WTC11 (cell line): ENCODE measurements at places on chromosomes 3 and 15.

DNA sequence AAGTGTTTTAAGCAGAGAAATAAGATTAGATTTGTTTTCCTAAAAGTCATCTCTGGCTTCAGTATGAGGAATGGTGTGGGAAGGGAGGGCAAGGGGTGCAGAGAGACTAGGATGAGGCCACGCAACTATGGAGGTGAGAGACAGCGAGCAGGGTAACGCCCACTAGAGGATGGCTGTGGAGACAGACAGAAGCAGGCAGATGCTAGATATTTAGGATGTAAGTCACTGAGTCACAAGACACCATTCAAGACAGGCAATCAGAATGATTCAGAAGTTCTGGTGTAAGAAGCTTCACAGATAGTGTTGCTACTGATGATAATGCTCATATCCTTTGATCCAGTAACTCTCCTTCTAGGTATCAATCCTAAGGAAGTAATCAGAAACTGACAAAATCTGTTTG is 19.1 kb downstream of the HSPBAP1 start:
- DNase-seq = no peak
- no peaks in the 10 kb centered on the region for H3K27me3 ChIP-seq
- no peak overlapping the region for H3K4me3 ChIP-seq
- no peak overlapping the region for H3K27ac ChIP-seq

- peaks cover 7% of the 10 kb centered on the region; the same call in 1 of the 2 replicates for H3K36me3 ChIP-seq
- no peak for DNase-seq
- H3K4me1 ChIP-seq = peaks cover 11% of the 10 kb centered on the region
- H3K27ac ChIP-seq = no peak overlapping the region
- H3K27me3 ChIP-seq = no peaks in the 10 kb centered on the region
- H3K4me3 ChIP-seq = no peak overlapping the region
Observed at GRCh38 chr3:171468296-171468906, 8.2 kb upstream of the TNIK start.

- no peaks in the 10 kb centered on the region for H3K27me3 ChIP-seq
- no peak for DNase-seq
- no peak overlapping the region for H3K4me3 ChIP-seq
- peaks cover 6% of the 10 kb centered on the region for H3K36me3 ChIP-seq
- H3K27ac ChIP-seq = peak overlapping the region; percentile 41; the same call in 1 of the 2 replicates
Observed at GRCh38 chr3:197516517-197516889, 39.3 kb downstream of the BDH1 start.

DNA sequence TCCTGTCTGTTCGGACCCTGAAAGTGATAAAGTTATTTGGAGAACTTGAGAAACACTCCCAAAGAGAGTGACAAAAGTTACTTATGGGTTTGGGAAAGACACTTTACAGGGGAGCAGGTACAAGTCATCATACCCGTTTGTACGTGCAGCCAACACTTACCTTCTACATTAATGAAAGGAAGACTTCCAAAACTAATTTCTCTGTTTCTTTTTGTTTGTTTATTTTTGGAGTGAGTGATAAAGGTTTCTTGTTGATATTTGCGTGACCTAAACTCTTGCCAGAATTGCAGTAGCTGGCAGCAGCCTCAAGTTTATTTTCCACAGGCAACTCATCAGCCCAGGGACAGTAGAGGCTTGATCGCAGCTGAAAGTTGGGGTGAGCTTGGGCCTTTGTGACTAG is 8.4 kb downstream of the ABHD2 start:
- peaks cover 30% of the 10 kb centered on the region for H3K4me1 ChIP-seq
- no peaks in the 10 kb centered on the region for H3K27me3 ChIP-seq
- H3K27ac ChIP-seq = no peak overlapping the region
- H3K4me3 ChIP-seq = no peak overlapping the region

- H3K27me3 ChIP-seq = no peaks in the 10 kb centered on the region
- no peak for DNase-seq
- H3K36me3 ChIP-seq = peaks cover 10% of the 10 kb centered on the region
- no peak overlapping the region for H3K27ac ChIP-seq
Observed at GRCh38 chr3:194532591-194532990, 45.8 kb upstream of the ATP13A3 start.

DNA sequence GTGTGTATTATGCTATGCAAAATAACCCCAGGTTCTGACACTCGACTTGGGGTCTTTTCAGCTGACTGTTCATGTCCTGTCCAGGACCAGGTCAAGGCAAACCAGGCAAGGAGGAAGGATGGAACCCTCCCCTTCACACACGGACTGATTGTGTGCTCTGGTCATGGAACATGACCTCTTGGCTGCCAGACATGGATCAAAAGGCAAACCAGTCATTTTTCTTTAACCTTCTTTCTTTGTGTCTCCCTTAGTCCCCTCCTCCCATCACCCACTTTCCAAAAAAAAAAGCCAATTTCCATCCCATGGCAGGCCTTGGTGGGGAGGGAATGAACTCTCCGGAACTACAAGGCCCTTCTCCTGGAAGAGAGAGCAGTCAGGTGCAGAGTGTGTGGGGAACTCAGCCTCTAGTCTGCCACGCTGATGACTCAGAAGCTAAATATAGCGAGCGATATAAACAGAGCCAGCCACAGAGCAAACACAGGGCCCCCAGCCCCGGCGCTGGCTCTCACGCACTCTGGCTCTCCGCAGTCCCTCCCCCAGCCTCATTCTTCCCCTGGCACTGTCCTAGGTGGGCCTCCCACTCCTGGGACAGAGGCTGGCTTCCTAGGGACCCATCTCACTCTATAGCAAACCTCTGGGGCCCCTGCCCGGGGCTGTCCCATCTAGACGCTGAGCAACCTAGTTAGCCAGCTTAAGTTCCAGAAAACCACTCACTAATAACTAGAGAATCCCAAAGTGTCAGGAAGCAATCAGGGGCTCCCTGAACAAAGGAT is 10.0 kb downstream of the BMF start:
- no peak for DNase-seq
- H3K27ac ChIP-seq = peak overlapping the region; percentile 90; the same call in 1 of the 2 replicates
- no peak overlapping the region for H3K4me3 ChIP-seq
- peaks cover 20% of the 10 kb centered on the region for H3K36me3 ChIP-seq
- H3K27me3 ChIP-seq = no peaks in the 10 kb centered on the region

DNA sequence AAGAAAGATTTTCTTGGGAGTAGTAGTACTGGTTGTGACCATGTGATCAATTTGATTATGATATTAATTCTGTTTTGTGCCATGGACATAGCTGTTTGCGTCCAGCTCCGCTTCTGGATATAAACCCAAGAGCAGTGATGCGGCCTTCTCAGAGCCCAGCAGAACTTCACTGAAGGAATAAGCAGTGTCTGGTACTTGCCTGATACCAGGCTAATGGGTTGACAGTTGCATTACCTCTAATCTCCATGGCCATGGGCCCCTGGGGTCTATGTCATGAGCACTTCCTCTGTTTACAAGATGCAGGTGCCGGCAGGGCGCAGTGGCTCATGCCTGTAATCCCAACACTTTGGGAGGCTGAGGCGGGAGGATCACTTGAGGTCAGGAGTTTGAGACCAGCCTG is 36.3 kb upstream of the RAB6B start:
- peaks cover 9% of the 10 kb centered on the region for H3K4me1 ChIP-seq
- no peak overlapping the region for H3K27ac ChIP-seq
- H3K36me3 ChIP-seq = no peaks in the 10 kb centered on the region
- H3K27me3 ChIP-seq = peaks cover 19% of the 10 kb centered on the region
